ENCODE measurements at places on chromosomes 3 and 15.

DNA sequence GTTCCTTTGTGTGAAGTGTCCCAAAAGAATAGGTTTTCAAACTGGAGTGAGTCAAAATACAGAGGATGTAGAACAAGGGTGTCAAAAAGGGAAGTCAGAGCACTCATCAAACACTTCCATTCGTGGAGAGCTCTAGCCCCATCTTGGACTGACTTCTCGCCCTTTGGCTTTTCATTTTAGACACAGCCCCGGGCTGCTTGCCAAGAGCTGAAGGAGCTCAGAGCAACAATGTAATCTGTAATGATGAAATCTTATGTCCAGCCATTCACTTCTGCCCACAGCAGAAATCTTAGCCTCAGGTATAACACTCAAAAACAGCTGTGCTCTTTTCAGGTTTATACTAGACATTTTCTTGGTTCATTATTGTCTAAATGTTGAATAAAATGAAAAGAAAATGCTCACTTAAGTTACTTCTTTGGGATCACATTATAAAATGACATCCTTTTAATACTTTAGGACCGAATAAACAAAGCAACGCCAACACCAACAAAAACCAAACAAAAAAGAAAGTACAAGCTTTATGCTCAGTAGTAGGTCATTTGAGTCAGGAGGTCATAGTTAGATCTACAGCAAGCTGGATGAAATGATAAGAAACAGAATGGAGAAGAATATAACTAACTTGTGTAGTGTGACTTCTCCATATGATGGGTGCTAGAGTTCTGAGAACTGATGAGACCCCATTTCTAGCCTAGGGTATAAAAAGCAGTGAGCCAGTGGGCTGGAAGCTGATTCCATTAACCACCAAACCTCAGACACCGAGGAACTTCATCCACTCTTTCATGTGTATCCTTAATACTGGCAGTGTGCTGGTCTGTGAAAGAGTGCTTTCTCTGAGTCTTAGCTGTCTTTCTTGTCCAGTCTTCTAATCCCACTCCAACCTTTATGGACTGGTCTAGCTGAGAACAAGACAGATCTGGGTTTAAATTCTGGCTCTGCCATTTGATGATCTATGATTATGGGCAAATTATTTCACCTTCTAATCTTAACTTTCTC, 131.8 kb upstream of the SLC7A14 start:
- DNase-seq = no peak

DNA sequence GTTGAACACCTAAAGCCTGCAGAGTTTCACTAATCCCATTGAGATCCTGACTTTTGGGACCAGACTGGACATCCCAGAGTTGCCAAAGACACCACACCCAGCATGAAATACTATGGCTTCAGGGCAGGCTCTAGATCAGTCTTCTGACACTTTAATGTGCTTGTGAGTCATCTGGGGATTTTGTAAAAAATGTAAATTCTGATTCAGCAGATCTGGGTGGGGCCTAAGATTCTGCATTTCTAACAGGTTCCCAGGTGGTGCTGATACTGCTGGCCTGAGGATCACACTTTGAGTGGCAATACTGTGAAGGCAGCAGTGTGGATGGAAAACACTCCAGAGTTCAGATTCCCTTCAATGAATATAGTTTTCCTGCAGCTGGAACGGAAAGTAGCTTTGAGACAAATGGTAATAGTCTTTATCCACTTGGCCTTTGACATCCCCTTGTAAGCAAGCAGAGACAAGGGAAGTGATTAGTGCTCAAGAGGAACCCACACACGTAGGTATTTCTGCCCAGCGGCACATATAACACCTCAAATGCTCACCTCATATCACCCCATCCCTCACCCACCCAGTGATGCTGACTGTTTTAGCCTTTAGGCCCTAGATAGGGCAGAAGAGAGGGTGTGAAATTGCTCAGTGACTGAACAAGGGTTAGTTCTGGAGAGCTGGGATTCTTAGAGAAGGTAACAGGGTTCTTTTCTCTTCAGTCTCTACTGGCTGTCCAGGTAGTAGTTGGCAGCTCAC, 51.5 kb upstream of the GSK3B start:
- no peak for DNase-seq

DNA sequence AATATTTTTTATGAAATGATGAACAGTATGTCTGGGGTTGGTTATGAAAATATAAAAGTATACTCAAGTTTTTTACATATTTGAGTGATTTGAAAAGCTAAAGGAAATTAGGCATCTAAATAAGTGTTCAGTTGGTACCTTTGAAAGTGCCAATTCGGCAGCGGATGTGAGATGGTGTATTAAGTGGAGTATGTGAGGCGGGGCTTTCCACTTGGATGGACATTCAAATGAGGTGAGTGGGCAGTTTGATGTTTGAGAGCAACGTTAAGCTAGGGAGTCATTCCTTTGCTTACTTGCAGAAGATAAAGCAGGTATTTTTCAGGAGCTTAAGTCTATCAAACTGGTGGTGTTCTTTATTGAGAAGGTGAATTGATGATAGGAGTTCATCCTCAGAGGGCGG, 189.0 kb upstream of the GOLIM4 start:
- no peak for DNase-seq

GRCh38 chr15:68277603-68278344, at the start of gene FEM1B:
TSS of gene FEM1B (plus strand) at chr15:68277745. CDS start at chr15:68278418, 673 bp downstream.
- DNase-seq = peak; percentile 95

GRCh38 chr3:113685124-113685523, 11.3 kb downstream of the USF3 start:
- DNase-seq = no peak

DNA sequence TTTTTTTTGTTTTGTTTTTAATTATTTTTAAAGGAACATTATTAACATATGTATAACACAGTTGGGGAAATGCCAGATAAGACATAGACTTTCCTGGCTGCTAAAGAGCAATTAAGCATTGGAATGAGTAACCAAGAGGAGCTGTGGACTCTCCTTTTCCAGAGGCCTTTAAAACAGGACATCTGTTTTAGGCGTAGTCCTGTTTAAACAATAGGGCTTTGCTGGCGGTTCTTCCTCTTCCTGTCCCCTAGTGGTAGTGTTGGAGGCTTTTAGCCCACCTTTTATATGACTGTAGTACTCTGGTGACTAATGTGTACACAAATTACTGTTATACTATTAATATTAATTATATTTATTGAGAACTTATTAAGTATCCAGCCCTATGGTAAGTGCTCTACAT, 81.9 kb downstream of the PPARG start:
- no peak for DNase-seq

- DNase-seq = no peak
Measured at GRCh38 chr3:170267793-170268192, 45.6 kb downstream of the PRKCI start.

DNA sequence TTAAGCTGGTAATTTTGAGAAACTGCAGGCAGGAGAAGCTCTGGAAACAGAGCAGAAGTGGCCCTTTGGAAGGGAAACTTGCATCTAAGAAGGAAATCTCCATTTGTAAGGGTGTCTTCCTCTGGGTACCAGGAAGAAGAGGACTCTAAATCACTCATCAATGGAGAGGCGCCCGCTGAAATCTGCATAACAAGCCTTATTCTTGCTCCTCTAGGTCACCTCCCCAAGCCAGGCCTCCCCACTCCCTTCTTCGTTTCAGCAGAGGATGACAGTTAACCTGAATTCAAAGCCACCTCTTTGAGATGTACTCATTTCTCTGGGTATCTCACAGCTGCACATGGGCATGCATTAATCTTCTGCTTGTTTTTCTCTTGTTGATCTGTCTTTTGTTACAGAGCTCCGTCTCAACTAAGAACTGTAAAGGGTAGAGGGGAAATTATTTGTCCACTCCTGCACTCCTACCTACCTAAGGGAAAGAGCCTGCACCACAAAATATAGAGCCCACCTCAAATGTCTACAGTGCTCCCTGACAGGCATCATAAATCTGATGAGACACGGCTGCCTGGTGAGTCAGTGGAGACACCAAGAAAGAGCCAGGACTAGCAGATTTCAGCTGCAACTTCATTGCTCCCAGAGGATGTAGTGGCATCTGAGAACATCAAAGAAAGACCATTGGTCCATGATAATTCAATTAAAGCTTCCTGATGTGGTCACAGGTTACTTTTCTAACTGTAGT, 51.5 kb downstream of the GABRB3 start:
- DNase-seq = no peak

GRCh38 chr15:64153480-64154367, 2.2 kb downstream of the SNX22 start:
- peak; percentile 95 for DNase-seq

All from Right ventricle myocardium inferior (tissue), 1 donor.